ENCODE measurements at places on chromosomes 5 and 9.

GRCh38 chr5:135217669-135218485 lies 181.2 kb downstream of the MACROH2A1 start:
- DNase-seq: no peak

- no peak for DNase-seq
Measured at GRCh38 chr5:150082889-150083288, 3.5 kb downstream of the CSF1R start.

GRCh38 chr5:14753947-14754346 lies 89.4 kb downstream of the OTULIN start:
- no peak for DNase-seq

DNA sequence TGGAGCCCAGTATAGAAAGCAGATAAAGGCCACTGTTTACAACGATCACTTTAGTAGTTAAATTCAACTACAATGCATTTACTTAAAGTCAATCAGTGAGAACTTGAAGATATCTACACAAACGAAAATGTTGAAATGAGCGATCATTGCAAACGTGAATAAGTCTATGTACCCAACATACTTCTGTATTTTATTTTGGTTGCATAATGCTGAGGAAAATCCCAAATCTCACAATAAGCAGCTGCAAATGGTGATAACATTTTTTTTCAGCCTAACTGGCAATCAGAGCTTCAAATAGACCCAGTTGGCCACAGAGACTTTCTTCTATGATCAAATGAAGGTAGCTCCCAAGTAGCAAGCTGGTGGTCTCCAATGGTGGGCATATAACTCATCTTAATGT lies 32.1 kb downstream of the PDGFRB start:
- DNase-seq: no peak

- no peak for DNase-seq
Measured at GRCh38 chr5:115685490-115685889, 59.7 kb upstream of the TMED7 start.

GRCh38 chr9:120289990-120290975 lies 289.7 kb downstream of the CDK5RAP2 start:
- DNase-seq: no peak

DNA sequence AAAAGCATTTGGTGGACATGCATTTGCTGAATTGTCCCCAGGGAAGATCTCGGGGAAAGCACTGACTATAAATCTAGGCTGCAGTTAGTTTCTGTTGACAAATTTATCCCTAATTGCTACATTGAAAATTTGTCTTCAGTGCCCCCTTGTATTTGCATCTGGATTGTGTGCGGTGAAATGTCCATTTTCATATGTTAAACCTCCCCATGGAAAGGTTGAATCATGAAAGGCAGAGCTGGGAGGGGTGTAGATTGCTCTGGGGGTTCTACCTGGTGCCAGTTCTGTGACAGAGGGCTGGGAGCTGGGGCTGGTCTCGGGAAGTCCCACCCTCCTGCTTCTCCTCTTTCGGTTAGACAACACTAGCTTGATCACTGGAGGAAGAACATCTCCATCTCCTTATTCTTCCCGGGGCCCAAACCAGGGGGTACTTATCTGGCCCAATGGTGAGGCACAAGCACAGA lies 101.9 kb downstream of the GADD45G start:
- no peak for DNase-seq

DNA sequence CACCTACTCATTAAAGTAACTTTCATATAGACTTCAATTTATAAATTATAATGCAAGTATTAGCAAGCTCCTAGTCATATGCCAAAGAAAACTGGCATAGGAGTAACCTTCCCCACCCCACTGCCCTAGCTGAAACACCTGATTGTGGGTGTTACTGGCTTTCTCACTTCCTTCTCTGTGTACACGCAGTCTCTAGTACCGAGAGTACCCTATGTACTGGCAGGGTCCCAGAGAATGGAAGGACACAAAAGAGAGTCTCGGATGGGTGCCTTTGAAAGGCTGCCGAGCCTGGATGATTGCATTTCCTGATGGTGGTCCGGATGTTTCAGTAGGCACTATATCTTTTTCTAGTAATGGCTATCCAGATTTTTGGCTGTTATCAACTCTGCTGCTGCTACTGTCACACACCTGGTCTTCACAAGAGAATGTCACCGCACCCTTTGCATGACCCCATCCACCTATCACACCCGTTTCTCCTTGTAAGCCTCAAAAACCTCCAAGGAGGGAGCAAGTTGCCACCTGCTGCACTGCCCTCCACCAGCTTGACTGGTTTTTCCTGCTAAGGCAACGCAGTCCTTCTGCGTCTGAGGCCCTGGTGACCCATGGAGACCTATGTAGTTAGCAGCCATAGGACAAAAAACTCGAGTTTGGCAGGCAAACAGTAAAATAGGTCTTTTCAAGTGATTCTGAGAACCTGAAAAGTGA lies 53.8 kb upstream of the CLINT1 start:
- peak; percentile 92 for DNase-seq

DNA sequence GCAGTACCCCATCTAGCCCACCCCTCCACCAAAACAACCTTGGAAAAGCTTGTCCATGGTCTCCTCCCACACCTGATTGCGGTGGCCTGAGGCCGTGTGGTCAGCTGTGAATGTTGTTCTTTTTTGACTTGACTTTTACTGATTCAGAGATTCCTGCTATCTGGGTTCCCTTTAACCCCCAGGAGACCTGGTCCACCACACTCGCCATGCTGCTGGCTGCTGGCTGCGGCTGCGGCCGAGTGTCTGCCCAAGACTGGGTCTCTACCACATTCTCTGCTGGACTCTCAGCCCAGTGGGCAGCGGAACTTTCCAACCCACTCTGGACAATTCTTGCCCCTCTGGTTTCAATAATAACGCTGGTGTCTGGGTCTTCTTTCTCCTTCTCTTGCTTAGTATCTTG lies 28.4 kb downstream of the FGF1 start:
- DNase-seq: no peak

GRCh38 chr5:2293906-2294305 lies 411.2 kb upstream of the IRX4 start:
- no peak for DNase-seq

- no peak for DNase-seq
Measured at GRCh38 chr5:142915813-142916424, 145.7 kb downstream of the ARHGAP26 start.

- no peak for DNase-seq
Measured at GRCh38 chr9:36929350-36929675, 104.8 kb downstream of the PAX5 start.

- DNase-seq: no peak
Measured at GRCh38 chr5:98570661-98571191, 202.7 kb upstream of the RGMB start.

- no peak for DNase-seq
Measured at GRCh38 chr5:50947906-50948683, 281.7 kb downstream of the PARP8 start.

GRCh38 chr9:37998881-37999587 lies 70.0 kb downstream of the SHB start:
- DNase-seq: no peak

DNA sequence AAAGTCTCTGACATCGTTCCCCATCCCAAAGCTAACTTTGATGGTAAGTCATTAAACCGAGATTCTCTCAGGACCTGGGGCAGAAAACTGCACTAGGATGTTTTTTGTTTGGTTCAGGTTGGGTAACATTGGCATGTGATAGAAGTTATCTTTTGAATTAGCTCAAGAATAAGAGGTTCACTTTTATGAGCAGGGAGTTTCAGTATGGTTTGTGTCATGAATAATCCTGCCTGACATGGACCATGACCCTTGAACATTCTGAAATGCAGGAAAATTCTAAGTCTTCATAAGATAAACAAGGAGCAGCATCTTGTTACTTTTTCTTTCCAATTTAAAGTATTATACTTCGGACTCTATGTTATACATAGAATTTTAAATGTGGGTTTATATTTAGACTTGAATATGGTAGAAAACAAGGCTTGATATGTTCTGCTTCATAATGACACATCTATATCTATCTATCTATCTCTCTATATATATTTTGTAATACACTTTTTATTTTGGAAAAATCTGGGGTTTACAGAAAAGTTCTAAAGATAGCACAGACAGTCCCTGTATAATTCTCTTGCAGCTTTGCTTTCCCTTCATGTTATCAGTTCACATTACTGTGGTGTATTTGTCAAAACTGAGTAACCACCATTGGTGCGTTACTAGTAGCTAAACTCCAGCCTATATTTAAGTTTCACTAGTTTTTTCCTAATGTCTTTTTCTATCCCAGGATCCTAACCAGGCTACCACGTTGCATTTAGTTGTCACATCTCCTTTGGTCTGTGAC lies 102.7 kb upstream of the TAF11L2 start:
- no peak for DNase-seq

GRCh38 chr5:135038813-135039270 lies 4.8 kb upstream of the PITX1 start:
- no peak for DNase-seq

GRCh38 chr9:24616863-24617262 lies 71.2 kb upstream of the IZUMO3 start:
- no peak for DNase-seq

DNA sequence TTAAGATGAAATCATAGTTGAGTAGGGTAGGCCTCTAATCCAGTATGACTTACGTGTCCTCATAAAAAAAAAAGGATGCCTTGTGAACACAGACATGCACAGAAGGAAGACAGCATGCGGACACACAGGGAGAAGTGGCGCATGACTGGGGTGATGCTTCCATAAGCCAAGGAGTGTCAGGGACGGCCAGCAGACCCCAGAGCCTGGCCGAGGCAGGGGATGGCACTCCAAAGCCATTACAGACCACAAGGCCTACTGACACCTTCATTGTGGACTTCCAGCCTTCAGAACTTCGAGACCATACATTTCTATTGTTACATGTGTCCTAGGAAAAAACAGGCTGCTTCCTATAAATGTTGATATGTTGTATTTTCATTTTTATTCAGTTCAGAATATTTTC lies 19.9 kb downstream of the EHMT1 start:
- no peak for DNase-seq

DNA sequence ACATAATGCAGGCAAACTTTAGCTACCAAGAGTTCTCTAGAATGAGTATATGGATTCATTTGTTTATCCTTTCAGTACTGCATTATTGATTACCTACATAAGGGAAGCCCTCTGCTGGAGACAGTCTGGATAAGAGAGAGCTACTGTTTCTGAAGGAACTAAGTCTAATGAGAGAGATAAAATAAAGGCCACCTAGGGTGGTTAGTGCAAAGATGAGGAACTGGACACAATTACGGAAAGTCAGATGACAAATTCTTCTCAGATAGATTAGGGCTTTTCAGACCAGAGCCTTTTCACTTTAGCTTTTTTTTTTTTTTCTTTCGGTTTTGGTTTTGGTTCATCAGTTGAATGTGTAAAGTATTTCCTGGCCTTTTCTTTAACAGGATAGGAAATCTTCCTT lies 31.3 kb downstream of the ISOC1 start:
- no peak for DNase-seq

DNA sequence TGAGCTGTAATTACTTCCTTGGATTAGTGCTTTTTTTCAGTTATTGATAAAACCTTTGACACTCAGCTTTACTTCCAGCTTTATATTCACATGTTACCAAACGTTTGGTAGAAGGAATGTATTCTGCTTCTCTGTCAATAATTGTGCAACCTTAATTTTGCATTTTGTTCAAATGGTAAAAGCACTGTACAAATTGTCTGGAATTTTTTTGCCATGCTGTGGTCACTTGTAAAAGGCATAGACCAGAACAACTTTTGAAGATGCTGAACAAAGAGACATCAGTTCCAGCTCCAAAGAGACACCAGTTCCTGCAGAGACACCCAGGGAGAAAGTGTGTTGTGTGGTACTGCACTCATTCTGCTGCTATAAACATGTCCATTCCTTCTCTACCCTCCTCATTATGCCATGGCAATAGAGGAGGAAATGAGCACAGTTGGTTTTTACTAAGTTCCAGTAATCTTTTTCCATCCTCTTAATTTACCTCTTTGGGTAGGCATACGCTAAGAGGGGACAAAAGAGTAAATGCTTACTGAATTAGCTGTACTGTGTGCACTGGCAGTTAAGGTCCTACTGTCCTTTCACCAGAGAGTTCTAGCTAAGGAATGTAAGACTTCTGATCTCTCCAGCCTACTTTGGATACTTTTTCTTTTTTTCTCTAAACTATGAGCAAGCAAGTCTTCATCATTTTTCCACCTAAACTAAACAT lies 387.4 kb downstream of the FGF10 start:
- DNase-seq: no peak

DNA sequence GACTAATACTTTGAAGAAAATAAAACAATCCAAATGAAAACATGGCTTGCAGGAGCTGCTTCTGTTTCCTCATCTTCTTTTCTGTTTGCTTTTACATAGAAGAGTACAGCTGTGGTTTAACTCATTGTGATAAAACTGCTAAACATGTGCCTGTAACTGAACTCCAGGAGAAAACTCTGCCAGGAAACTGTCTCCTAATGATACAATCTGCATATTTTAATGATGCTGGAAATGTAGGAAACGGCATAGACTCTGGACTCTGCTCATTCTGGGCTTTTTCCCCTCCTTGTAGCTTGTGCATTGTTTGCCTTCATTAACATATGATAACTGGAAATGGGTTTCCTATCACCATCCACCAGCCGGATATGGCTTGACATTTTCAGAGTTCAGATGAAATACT lies 813.3 kb upstream of the WWC1 start:
- DNase-seq: no peak

- no peak for DNase-seq
Measured at GRCh38 chr9:108058135-108058814, 568.7 kb upstream of the KLF4 start.

- no peak for DNase-seq
Measured at GRCh38 chr5:158409507-158409906, 550.6 kb upstream of the CLINT1 start.

DNA sequence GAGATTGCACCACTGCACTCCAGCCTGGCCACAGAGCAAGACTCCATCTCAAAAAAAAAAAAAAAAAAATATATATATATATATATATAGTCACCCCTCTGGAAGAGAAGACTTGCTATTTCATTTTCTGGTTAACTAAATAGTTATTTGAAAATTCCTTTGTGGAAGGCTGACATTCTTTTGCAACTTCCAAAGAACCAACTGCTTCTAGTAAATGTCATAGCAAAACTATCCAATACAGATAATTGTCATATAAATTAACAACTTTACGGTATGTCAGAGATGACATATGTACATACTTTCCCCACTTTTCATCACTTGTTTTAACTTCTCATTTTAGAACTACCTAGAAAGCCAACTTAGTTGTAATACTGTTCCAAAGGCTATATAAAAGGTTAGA lies 50.9 kb downstream of the PRUNE2 start:
- no peak for DNase-seq

DNA sequence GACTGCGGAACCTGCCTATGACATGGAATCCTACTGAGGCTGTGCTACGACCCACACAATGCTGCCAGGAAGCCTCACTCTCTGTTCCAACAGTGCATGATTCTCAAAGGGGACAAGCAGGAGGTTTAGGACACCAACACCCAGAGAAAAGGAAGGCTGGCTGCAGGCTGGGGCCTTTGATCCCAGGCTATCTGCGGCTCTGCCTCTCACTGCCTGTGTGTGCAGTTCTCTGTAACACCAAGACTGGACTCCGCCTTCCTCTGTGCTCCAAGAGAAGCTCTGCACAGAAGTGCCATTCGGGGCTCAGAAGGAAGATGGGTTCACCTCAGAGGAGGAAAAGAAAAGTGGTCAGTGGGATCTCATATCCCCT lies 20.5 kb downstream of the ANKH start:
- no peak for DNase-seq

All from NCI-H1092 (cell line).